ENCODE measurements at places on chromosomes 5 and 9.
A peak's percentile ranks its signal among the peaks of the same experiment; 100 is the strongest.

- H3K4me1 ChIP-seq = peaks cover 5% of the 10 kb centered on the region
- H3K4me3 ChIP-seq = no peak overlapping the region
- no peaks in the 10 kb centered on the region for H3K27me3 ChIP-seq
- no peak overlapping the region for H3K27ac ChIP-seq
- no peaks in the 10 kb centered on the region for H3K36me3 ChIP-seq
These were observed 155.8 kb downstream of the TSSK1B start for GRCh38 chr5:113278976-113279375.

- DNase-seq = no peak
- H3K4me3 ChIP-seq = no peak overlapping the region
- no peaks in the 10 kb centered on the region for H3K4me1 ChIP-seq
- H3K27ac ChIP-seq = no peak overlapping the region
- H3K27me3 ChIP-seq = peaks cover 50% of the 10 kb centered on the region
These were observed 6.3 kb upstream of the UNC5A start for GRCh38 chr5:176803943-176804498.

DNA sequence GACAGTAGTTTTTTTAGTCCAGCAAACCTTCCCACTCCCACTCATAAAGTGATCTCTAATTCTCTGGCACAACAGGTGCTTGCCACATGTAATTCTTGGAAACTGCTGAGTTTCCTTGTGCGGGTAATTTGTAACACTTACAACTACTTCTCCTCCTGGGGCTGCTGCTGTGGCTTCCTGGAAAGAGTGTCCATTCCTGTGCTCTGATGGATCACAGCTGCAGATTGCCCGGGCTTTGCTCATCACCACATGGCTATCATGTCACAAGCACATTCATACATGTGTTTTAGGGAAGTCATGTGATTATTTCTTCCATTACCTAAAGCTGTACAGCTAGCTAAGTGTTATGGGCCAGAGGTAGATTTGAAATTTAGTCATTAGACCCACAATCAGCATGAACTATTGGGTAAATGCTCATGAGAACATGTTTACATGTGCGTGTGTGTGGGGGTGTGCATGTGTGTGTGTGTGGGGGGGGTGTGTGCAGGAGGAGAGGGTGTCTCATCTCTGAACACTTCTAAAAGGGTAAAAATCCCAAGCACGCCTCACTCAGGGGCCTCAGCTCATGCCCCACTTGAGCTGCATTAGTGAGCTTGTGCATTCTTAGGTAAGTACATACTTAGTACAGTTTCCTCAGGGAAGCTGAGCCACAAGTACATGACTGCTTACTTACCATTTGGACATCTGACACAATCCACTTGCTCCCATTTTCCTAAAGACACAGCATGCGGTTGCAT lies 118.1 kb upstream of the CCDC112 start:
- no peaks in the 10 kb centered on the region for H3K27me3 ChIP-seq
- peak; percentile 50 for DNase-seq
- no peaks in the 10 kb centered on the region for H3K36me3 ChIP-seq
- H3K27ac ChIP-seq = peak overlapping the region; percentile 73
- H3K4me1 ChIP-seq = peaks cover 16% of the 10 kb centered on the region

GRCh38 chr9:38756702-38757101 lies 36.8 kb upstream of the FAM240B start:
- no peaks in the 10 kb centered on the region for H3K4me1 ChIP-seq
- no peak for DNase-seq
- H3K4me3 ChIP-seq = no peak overlapping the region
- no peaks in the 10 kb centered on the region for H3K36me3 ChIP-seq
- H3K27me3 ChIP-seq = no peaks in the 10 kb centered on the region
- no peak overlapping the region for H3K27ac ChIP-seq

- no peak overlapping the region for H3K27ac ChIP-seq
- no peak overlapping the region for H3K4me3 ChIP-seq
- H3K27me3 ChIP-seq = no peaks in the 10 kb centered on the region
- no peaks in the 10 kb centered on the region for H3K36me3 ChIP-seq
- no peaks in the 10 kb centered on the region for H3K4me1 ChIP-seq
These were observed 240.2 kb upstream of the SEMA6A start for GRCh38 chr5:116814626-116815385.

DNA sequence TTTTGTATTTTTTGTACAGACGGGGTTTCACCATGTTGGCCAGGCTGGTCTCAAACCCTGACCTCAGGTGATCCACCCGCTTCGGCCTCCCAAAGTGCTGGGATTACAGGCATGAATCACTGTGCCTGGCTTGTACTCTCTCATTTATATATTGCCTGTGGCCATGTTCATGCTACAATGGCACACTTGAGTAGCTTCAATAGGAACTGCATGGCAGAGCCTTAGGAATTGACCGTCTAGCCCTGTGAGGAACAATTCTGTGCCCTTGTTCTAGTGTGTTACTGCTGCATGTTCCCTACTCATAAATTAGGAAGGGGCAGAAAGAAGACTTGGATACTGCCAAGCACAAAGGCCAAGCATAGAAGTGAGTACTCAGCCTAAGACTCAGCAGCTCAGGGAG lies 104.2 kb downstream of the LIFR start:
- no peak overlapping the region for H3K27ac ChIP-seq
- no peaks in the 10 kb centered on the region for H3K4me1 ChIP-seq
- peaks cover 9% of the 10 kb centered on the region for H3K27me3 ChIP-seq
- H3K36me3 ChIP-seq = no peaks in the 10 kb centered on the region
- no peak overlapping the region for H3K4me3 ChIP-seq
- DNase-seq = no peak

DNA sequence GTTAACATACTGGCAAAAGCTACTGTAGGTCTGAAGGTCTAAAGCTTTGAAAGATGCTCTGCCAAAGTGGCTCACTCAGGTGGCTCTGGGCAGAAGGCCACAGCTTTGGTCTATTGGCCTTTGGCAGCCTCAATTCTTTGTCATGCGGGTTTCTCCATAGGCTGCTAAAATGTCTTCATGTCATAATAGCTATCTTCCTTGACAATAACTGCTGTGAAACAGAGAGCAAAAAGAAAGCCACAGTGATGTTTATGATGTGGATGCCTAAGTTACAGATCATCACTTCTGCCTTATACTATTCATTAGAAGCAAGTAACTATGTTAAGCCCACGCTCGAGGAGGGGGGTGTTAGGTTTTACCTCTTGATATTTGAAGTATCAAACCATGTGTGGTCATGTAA lies 906.1 kb upstream of the CDH9 start:
- H3K27ac ChIP-seq = no peak overlapping the region
- H3K27me3 ChIP-seq = no peaks in the 10 kb centered on the region
- H3K36me3 ChIP-seq = no peaks in the 10 kb centered on the region
- no peak overlapping the region for H3K4me3 ChIP-seq
- H3K4me1 ChIP-seq = no peaks in the 10 kb centered on the region

DNA sequence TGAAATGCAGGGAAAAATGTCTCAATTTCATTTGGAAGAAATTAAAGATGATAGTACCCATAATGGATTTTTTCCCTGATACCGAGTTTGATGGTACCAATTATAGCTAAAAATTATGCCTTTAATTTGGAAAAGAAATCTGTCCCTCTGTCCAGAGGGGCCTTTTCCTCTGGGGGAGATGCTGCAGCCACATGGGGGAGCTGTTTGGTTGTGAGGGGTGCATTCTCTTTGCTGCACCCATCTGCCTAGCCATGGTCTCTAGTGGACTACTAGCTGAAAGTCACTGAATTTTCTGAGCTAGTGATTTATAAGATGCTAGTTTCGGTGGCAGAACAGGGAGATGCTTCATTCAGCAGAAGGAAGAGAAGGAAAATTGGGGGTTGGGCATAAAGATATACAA lies 9.6 kb downstream of the SEC61B start:
- no peak for DNase-seq
- H3K36me3 ChIP-seq = peaks cover 30% of the 10 kb centered on the region
- no peak overlapping the region for H3K4me3 ChIP-seq
- H3K27ac ChIP-seq = no peak overlapping the region
- H3K27me3 ChIP-seq = no peaks in the 10 kb centered on the region

DNA sequence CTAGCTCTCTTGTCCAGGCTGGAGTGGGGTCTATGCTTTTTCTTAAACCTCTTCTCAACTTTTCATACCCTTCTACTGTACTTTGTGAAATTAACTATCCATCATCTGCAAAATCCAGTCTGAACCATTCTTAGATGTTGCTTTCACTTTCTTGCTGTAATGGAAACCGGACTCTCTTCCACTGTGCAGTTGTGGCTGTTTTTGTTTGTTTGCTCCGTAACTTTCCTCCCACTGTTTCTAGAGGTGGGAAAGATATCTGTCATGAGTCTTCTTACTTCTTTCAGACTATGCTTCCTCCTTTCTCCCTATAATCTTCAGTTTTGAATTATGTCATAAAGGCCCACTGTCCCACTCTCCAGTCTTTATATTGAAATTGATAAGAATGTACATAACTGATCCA lies 6.5 kb downstream of the TNPO1 start:
- H3K4me1 ChIP-seq = peaks cover 14% of the 10 kb centered on the region
- H3K27ac ChIP-seq = no peak overlapping the region
- H3K4me3 ChIP-seq = no peak overlapping the region
- no peaks in the 10 kb centered on the region for H3K27me3 ChIP-seq

DNA sequence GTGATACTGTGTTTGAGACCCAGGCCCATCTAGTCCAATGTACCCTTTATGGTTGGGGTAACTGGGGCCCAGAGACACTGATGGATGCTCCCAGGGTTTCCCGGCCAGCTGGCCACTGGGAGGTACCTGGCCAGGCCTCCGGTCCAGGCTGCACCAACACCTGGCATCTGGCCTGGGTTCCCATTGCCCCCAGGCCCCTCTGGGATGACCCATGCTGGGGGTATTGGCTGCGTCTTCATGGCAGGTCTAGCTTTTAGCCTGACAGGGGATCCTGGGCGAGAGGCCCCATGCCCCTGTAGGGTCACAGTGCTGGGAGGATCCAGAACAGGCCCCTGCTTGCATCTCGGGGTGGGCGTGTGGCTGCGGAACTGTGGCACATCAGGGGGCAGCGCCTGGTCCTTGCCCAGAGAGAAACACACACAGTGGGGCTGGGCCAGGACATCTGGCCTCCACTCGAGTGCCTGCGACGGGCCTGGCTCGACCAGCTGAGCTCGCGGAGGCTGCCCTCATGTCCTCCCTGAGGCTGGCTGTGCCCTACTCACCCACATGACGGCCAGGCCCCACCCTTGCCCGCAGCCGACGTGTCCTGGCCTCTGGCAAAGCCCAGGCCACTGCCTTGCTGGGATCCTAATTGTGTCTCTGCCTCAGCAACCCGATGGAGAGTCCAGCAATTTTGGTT lies 21.5 kb upstream of the COL5A1 start:
- H3K36me3 ChIP-seq = no peaks in the 10 kb centered on the region
- H3K27ac ChIP-seq = no peak overlapping the region
- DNase-seq = no peak
- no peaks in the 10 kb centered on the region for H3K4me1 ChIP-seq
- H3K4me3 ChIP-seq = no peak overlapping the region

DNA sequence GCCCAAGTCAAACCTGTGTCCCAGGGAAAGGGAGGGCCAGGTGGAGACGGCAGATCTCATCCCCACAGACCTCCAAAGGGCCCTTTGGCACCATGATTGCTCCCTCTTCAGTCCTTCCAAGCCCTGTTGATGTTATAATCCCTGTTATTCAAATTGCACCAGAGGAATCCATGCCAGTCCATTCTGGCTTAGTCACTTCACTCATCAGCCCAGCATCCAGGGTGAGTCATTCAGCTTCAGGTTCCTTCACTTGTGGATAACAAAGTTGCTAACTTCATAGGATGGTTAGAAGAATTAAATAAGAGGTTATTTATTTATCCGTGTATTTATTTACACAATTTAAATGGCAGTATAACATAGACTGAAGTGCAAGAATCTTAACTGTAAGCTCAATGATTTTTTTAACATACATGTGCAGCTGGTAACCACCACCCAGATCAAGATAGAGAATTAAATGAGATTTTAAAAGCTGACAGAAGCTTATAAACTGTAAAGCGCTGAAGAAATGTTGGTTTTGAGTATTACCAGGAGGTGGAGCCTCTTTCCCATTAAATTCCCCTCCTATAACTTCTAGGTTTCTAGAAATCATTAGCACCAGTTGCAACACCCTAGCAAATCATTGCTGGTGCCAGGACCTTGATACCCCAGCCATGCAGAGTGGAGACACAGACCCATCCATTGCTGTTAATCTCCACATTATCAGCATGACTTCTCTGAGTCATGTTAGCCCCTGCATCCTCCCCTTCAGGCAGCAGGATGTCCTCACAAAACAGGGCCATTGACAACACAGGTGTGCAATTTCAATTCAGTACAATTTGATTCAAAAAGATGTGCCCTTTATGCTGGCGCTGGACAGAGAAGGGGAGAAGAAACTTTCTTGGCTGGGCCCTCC lies 77.4 kb downstream of the SEC61B start:
- no peaks in the 10 kb centered on the region for H3K36me3 ChIP-seq
- H3K4me3 ChIP-seq = no peak overlapping the region
- no peak for DNase-seq
- H3K27me3 ChIP-seq = no peaks in the 10 kb centered on the region
- H3K4me1 ChIP-seq = no peaks in the 10 kb centered on the region
- no peak overlapping the region for H3K27ac ChIP-seq

DNA sequence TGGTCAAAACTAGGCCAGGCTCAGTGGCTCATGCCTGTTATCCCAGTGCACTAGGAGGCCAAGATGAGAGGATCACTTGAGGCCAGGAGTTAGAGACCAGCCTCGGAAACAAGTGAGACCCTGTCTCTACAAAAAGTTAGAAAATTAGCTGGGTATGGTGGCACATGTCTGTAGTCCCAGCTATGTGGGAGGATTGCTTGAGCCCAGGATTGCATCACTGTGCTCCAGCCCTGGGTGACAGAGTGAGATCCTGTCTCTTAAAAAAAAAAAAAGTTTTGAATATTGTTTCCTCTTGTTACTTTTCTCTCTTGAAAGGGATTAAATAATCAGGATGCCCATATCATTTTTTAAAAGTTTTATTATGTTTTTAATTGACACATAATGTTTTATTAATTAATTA lies 7.6 kb downstream of the ARHGEF37 start:
- no peaks in the 10 kb centered on the region for H3K4me1 ChIP-seq
- no peak for DNase-seq
- H3K27ac ChIP-seq = no peak overlapping the region

- no peaks in the 10 kb centered on the region for H3K4me1 ChIP-seq
- no peak overlapping the region for H3K27ac ChIP-seq
- no peaks in the 10 kb centered on the region for H3K36me3 ChIP-seq
- H3K27me3 ChIP-seq = no peaks in the 10 kb centered on the region
- no peak overlapping the region for H3K4me3 ChIP-seq
- DNase-seq = no peak
These were observed 125.3 kb upstream of the RASEF start for GRCh38 chr9:83188277-83188676.

GRCh38 chr9:23554686-23555085 lies 271.4 kb downstream of the ELAVL2 start:
- no peak overlapping the region for H3K27ac ChIP-seq
- H3K27me3 ChIP-seq = no peaks in the 10 kb centered on the region
- DNase-seq = no peak
- H3K4me3 ChIP-seq = no peak overlapping the region
- H3K36me3 ChIP-seq = no peaks in the 10 kb centered on the region
- no peaks in the 10 kb centered on the region for H3K4me1 ChIP-seq

- no peaks in the 10 kb centered on the region for H3K36me3 ChIP-seq
- H3K4me1 ChIP-seq = no peaks in the 10 kb centered on the region
- DNase-seq = no peak
- no peak overlapping the region for H3K27ac ChIP-seq
- H3K4me3 ChIP-seq = no peak overlapping the region
These were observed 726.0 kb downstream of the DNAH5 start for GRCh38 chr5:13218518-13218917.

GRCh38 chr5:34750206-34750605 lies 88.8 kb upstream of the TTC23L start:
- H3K4me1 ChIP-seq = no peaks in the 10 kb centered on the region
- no peaks in the 10 kb centered on the region for H3K36me3 ChIP-seq
- no peak overlapping the region for H3K4me3 ChIP-seq
- H3K27me3 ChIP-seq = no peaks in the 10 kb centered on the region
- DNase-seq = no peak

All from transverse colon (tissue), 4 donors.